A549 treated with CORT108297 at 1 μM for 4 hours (cell line): ENCODE measurements at places on chromosomes 5 and 9. TPM values are rescaled to one million over a fixed set of nuclear protein-coding genes. Genes with fewer than 3 reads are reported as not detected.

The TRIO gene
- total RNA-seq, result 90.2 to 106 TPM (median 97.5 TPM) in 5 replicates

The C9orf72 gene
- 2.6 to 4.8 TPM (median 4.5 TPM) in 5 replicates for total RNA-seq

The SPINK7 gene
- not detected in 5 replicates for total RNA-seq

The LCN9 gene
- not detected in 5 replicates for total RNA-seq

The IFNB1 gene
- total RNA-seq, result 0.15 TPM in 1 of 5 replicates, not detected in the others

The SPATA31A3 gene
- not detected in 5 replicates for total RNA-seq

The OTULINL gene
- 6.1 to 8.9 TPM (median 7.9 TPM) in 5 replicates for total RNA-seq

The SLC36A3 gene
- not detected in 5 replicates for total RNA-seq

The ZNF367 gene
- total RNA-seq, result 4.8 to 6.2 TPM (median 5.9 TPM) in 5 replicates

The IL7R gene
- total RNA-seq, result 0.31 to 0.46 TPM (median 0.41 TPM) in 5 replicates

The GABRA6 gene
- total RNA-seq, result not detected in 5 replicates

The PCDHB6 gene
- 0.91 to 1.2 TPM (median 1.1 TPM) in 5 replicates for total RNA-seq

The SLC28A3 gene
- 0.01 TPM in 1 of 5 replicates, not detected in the others for total RNA-seq

The SVEP1 gene
- 1.1 to 1.8 TPM (median 1.6 TPM) in 5 replicates for total RNA-seq

The MYMK gene
- total RNA-seq, result not detected in 5 replicates

The TMEFF1 gene
- 0.68 to 1.8 TPM (median 1.2 TPM) in 5 replicates for total RNA-seq

The TMC1 gene
- 0.02 to 0.13 TPM (median 0.07 TPM) in 4 of 5 replicates, not detected in the other for total RNA-seq

The CFAP157 gene
- total RNA-seq, result 0.04 to 0.07 TPM (median 0.06 TPM) in 3 of 5 replicates, not detected in the others

The GLDC gene
- 11.3 to 14.9 TPM (median 13.1 TPM) in 5 replicates for total RNA-seq

The TUSC1 gene
- 4.3 to 8.3 TPM (median 7.7 TPM) in 5 replicates for total RNA-seq

The BTNL9 gene
- 0.73 to 1.3 TPM (median 0.95 TPM) in 5 replicates for total RNA-seq

The CHSY3 gene
- 0.06 to 0.29 TPM (median 0.13 TPM) in 5 replicates for total RNA-seq

The RAI14 gene
- 63.6 to 98.9 TPM (median 87.7 TPM) in 5 replicates for total RNA-seq
